C1 segment of cervical spinal cord (tissue), 14 donors: ENCODE measurements at places on chromosomes 1 and 21.

GRCh38 chr21:15651172-15651571 is 78.6 kb upstream of the USP25 start:
- DNase-seq = no peak

- DNase-seq = no peak
These were observed 27.6 kb upstream of the CLDN14 start for GRCh38 chr21:36507397-36508018.

DNA sequence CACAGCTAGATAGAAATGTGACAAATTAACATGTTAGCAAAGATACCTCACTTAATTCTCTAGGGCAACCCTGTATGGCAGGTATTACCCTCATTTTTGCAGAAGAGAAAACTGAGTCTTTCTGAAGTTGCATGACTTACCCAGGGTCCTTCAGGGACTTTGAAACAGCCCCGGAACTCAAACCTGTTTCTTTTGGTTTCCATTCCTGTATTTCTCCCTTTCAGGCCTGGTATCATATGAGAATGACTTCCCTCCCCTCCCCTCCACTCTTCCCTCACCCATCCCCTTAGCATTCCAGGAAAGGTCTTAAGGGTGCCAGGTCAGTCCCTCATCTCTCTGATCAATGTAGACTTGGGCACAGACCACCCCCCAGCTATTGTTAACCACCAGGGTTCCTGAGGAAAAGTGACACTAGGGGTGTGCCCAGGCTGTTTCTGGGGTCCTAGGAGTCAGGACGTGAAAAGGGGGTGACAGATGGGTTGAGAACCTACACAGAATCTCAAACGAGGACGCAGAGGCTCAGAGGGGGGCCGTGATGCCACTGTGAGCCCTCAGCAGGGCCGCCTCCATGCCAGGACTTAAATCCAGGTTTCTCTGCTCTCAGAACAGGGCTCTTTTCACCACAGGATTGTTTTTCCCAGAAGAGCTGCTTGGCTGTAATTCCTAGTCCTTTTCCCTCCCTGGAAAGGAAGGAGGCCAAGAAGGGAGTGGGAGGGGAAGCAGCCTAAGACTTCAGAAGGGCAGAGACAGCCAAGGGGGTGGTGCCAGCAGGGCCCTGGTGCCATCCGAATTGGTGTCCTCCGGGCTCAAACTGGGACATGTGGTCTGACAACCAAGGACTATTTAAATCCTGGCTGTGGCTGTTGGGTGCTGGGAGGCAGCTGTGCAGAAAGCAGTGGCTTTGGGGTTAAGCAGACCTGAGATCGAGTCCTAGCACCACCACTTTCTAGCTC is 2.1 kb upstream of the WASF2 start:
- DNase-seq = peak; percentile 32

DNA sequence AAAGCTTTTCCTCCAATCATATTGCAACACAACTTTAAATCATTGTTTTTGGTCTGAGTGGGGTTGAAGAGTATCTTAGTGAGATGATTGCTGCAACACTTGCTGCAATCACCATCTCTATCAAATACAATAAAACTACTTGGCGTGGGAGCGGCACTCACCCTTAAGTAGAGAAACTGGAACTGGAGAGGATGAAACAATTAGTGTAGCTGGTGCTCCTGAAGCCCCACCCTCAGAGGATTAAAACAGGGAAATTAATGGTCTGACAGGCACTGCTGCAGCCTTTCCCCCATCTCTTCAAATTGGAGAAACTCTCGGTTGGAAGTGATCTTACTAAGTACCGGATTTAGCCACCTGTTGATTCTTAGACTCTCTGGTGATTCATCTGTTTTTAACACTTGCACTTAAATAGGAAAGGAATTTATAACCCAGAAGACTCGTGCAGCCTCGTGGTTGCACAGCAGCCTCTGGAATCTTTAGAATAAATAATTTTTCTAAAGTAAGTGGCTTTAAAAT is 80.5 kb upstream of the KIF26B start:
- no peak for DNase-seq

DNA sequence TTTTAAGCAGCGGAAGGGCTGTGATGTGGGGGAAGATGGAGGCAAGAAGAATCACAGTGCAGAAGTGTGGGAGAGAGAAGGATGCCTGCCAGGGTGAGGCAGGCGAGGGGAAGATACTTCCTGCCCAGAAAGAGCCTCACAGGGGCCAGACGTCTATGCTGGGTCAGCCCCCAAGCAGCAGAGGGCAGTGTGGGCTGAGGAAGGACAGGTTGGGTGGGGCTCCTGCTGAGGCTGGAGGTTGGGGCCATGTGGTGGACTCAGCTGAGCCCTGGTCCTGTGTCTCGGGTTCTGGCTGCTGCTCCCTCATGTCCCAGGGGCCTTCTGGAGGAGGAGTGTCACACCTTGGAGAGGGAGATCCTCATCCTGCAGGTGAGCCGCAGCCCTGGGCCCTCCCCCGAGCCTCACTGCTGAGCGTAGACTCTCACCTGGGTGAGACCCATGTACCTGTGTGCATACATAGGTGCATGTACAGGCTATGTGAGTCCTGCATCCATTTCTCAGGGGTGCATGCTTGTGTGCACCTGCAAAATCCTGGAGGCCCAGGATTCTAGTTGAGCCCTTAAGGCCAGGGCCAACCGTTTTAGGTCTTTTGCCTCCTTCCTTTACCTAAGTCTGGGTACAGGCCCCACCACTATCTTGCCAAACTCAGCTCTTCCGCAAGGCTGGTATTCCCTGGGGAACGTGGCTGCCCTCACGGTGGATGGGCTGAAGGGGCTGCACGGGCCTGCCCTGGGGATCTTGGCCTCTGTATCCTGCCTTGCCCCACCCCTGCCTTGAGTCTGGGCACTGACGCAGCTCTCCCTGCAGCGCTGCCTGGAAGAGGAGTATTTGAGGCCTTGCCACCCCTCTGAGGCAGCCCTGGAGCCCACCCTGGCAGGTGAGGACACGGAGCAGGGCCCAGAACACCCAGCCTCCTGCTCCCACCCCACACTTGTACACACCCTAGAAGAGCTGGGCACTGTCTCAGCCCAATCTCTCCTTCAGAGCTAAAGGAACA is 3.7 kb downstream of the CCDC24 start:
- DNase-seq = no peak

- peak; percentile 41 for DNase-seq
These were observed 23.4 kb downstream of the LDLRAP1 start for GRCh38 chr1:25566730-25567341.

GRCh38 chr1:204506969-204507316 is 9.3 kb upstream of the MDM4 start:
- DNase-seq = peak; percentile 67

DNA sequence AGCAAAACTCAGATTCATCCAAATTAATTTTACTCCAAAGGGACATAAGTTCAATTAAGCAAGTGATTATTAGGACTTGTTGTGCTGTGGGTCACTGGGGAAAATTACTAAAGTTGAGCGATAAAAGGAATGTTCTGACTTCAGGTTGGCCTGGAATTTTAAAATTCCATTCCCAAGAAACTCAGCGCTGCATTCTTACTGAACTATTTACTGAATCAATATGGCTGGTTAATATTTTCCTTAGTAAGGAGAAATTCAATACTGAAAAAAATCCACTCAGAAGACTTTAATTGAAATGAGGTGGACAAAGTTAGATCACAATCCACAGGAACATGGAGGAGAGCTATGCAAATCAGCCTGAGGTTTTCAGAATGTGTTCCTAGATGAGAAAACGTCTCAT is 578.9 kb upstream of the NR5A2 start:
- DNase-seq = no peak

GRCh38 chr1:21901473-21901847 is 35.6 kb downstream of the HSPG2 start:
- no peak for DNase-seq

DNA sequence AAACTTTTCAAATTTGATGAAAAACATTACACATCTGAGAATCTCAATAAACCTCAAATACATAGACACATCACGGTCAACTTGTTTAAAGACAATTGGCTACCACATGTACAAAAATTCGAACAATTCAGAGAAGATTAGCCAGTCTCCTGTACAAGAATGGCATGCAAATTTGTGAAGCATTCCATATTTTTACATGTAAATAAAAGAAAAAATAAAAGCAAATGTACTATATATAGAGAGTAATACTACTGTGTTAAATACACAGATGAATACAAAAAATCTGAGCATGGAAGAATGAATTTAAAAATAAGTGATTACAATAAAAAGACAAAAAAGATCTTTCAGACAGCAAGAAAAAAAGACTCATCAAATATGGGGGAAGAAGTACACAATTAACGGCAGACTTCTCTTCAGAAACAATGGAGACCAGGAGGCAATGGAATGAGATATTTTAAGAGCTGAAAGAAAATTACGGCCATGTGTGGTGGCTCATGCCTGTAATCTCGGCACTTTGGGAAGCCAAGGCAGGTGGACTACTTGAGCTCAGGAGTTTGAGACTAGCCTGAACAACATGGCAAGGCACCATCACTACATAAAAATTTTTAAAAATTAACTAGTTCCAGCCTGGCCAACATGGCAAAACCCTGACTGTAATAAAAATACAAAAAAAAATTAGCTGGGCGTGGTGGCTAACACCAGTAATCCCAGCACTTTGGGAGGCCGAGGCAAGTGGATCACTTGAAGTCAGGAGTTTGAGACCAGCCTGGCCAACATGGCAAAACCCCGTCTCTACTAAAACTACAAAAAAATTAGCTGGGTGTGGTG is 23.2 kb downstream of the HAX1 start:
- no peak for DNase-seq

GRCh38 chr1:29849038-29849750 is 612.9 kb downstream of the PTPRU start:
- no peak for DNase-seq

- no peak for DNase-seq
These were observed 10.8 kb downstream of the S1PR1 start for GRCh38 chr1:101247404-101248287.

DNA sequence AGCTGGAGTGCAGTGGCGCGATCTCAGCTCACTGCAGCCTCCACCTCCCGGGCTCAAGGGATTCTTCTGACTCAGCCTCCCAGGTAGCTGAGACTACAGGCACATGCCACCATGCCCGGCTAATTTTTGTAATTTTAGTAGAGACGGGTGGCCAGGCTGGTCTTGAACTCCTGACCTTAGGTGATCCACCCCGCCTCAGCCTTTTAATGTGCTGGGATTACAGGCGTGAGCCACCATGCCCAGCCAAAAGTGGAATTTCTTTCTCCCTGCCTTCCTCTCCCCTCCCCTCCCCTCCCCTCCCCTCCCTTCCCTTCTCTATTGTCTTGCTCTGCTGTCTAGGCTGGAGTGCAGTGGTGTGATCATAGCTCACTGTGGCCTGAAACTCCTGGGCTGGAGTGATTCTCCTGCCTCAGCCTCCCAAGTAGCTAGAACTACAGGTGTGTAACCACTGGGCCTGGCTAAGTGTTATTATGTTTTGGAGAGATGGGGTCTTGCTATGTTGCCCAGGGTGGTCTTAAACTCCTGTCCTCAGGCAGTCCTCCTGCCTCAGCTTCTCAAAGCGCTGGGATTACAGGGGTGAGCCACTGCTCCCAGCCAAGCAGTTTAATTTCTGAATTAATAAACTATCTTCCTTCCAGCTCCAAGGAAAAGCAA is 10.0 kb upstream of the MACF1 start:
- DNase-seq = no peak

- no peak for DNase-seq
These were observed 101.5 kb downstream of the HFM1 start for GRCh38 chr1:91303165-91303564.

DNA sequence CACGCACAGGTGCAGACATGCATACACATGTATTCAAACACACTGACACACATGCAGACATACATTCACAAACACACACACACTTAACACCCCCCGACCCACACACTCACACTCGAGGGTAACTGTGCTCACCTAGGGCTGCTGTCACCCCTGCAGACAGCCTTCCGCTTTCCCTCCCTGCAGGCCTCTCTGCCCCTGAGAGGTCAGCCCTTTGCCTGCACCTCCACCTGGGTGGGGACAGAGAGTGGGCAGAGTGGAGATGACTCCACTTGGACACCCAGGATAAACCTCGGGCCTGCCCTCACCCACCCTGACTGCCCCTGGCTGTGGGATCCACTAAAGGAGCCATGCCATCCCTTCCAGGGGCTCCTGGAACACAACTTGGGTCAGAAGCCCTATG is 264.3 kb downstream of the PTPRU start:
- no peak for DNase-seq

DNA sequence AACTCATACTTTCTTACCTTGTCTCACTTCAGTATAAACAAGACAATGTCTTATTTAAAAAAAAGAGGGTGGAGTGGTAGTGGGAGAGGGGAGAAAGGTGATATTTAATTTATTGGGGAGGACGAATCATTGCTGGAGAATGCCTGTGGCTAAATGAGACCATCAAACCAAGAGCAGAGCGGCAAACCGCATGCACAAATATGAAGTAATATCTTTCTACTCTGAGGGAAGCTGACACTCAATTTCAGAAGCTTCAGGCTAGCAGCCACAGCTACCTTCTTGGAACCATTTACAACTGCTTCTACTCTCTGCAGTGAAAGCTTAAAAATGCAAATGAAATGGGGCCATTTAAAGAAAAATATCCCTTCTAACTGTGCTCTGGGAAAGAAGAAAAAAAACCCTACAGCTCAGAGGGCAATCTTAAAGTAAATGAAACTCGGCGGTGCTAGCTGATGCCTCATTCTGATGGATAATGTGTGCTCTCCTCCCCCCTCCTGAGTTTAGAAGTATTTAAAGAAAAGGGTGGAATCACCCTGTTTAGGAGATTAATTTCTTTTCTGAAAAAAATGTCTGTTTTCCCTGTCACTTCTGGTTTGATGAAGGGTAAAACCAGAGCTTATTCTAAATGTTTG is 178.2 kb upstream of the CAMK1G start:
- DNase-seq = no peak

GRCh38 chr1:106121728-106122127 is 934.7 kb upstream of the PRMT6 start:
- no peak for DNase-seq

DNA sequence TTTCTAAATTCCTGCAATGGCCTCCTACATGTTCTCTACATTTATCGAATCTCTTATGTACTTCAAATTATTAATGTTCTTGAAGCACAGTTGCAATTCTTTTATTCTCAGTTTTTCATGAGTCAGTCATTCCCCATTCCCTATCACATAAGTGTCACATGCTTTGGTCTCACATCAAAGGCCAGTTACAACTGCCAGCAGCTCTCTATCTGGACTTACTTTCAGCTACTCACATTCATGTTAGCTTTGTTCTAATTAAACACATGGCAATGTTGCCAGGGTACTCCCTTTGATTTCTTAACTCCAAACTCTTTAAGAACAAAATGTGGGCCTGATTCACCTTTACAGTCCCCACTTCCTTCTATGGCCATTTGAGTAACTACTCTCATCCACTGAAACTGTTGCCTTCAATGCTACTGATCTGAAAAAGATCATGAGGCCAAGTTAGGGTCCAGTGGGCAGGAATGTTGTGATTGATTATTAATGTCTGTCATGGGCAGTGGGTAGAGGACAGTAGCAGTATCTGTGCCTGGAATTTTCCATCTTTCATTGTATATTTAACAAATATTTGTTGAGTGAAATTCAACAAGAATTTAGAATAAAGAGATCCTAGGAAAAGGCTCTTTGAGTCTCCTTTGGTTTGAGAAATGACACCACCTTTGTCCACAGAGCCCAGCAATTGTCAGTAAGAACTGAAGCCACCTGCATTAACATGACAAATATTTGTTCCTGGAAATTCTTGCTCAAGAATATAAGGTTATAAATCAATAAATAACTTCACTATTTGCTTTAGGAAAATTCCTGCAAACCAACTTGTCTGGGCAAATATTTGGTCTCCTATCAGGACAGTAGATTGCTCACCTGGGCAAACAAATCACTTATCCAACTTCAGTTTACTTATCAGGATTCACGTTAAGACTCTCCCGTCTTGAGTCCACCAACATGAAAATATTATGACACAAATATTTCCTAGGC is 153.6 kb upstream of the SAMSN1 start:
- DNase-seq = no peak
